ENCODE measurements at places on chromosomes 4 and X.

- no peak for DNase-seq
These were observed 2.4 kb downstream of the KLHL2 start for GRCh38 chr4:165209796-165210195.

DNA sequence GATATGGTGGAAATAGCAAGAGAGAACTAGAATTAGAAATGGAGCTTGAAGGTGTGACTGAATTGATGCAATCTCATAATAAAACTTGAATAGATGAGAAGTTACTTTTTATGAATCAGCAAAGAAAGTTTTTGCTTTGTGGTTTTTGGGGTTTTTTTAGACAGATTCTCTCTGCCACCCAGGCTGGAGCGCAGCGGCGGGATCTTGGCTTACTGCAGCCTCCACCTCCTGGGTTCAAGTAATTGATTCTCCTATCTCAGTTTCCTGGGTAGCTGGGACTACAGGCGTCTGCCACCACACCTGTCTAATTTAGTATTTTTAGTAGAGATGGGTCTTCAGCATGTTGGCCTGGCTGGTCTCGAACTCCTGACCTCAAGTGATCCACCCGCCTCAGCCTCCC, 23.7 kb upstream of the NEIL3 start:
- DNase-seq = no peak

DNA sequence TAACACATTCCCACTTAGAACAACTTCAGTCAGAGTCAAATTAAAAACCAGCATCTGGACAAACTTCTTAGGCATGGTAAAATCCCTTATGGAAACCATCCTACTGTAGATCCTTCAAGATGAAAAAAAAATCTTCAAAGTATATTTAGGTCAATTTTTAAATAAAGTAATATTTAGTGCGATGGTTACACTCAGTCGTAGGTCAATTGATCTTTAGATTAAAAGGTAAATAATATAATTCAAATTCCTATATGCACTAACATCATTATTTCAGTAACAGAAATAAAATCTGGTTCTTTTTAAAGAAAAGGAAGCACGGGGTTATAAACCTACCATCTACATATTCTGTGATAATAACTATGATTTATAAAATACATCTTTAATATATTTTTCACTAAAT, at the start of gene UGT2A2:
UGT2A2 (minus strand) TSS at position 101 of the 400 bp plus-strand sequence; CDS start at position 99, 2 bp downstream.
- no peak for DNase-seq

DNA sequence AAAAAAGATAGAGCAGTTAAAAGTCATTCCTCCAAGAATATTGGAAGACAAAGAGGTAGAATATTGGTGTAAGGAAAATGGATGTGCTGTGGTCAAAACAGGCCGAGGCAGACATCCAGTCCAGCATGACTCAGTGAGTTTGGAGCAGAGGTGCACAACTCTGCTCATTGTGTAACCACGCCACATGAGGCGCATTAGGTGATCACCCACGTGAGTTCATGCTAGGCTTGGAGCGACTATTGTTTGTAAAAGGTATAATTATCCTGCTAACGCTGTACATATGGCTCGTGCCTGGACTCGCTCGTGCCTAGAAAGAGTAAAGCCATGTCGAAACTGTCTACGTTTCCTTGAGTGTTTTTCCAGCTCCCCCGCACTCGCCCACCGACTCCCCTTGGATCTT, 23.9 kb downstream of the C4orf54 start:
- DNase-seq = no peak

DNA sequence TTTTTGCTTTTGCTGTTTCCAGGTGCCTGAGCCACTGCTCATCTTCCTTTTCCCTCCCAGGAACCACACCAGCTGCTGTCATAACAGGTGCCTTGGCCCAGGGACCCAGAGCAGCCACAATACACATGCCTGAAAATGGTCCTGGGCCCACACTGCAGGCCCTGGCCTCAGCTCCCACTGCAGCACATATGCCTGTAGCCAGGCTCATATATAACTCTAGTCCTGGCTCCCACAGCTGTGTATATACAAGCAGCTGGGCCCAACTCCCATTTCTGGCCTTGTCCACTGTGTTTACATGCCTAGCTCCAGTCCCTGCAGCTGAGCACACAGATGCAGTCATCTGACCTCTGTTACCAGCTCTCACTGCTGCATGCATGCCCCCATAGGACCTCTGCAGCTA, 930.5 kb downstream of the ADGRL3 start:
- DNase-seq = no peak

- peak; percentile 34 for DNase-seq
These were observed 608 bp downstream of the TAF1 start for GRCh38 chrX:71366674-71367256.

DNA sequence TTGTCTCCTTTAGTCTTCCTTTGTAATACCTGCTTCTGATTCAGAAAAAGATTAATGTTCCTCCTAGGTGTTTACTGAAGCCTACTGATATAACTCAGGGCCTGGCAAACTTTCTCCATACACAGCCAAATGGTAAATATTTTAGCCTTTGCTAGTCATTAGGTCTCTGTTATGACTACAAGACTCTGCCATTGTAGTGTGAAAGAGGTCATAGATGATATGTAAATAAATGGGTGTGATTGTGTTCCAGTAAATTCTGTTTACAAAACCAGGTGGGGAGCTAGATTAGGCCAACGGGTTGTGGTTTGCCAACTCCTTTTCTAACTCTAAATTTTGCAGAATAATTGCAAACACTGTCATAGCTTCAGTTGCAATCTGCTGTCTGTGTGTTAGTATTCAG, 568.1 kb upstream of the GNPDA2 start:
- DNase-seq = no peak

- no peak for DNase-seq
These were observed 22.6 kb downstream of the IRF2 start for GRCh38 chr4:184451726-184452125.

DNA sequence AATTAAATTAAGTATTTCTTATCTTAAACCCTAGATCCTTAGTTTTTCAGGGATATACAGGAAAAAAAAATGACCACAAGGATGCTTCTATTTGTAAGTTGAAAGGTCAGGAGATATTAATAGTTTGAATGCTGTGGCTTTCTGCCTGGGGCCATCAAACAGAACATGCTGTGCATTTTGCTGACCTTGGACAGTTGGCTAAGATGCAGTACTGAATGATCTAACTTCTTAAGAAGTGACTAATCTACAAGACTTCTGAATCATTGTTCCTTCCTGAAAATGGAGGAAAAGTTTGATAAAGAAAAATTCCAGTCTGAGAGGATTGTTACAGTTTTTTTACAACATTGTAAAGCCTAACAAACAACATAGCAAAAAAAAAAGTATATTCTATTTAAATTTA, 237.8 kb upstream of the JADE1 start:
- peak; percentile 79 for DNase-seq

- DNase-seq = no peak
These were observed 1015.7 kb downstream of the FSTL5 start for GRCh38 chr4:161148051-161148450.

DNA sequence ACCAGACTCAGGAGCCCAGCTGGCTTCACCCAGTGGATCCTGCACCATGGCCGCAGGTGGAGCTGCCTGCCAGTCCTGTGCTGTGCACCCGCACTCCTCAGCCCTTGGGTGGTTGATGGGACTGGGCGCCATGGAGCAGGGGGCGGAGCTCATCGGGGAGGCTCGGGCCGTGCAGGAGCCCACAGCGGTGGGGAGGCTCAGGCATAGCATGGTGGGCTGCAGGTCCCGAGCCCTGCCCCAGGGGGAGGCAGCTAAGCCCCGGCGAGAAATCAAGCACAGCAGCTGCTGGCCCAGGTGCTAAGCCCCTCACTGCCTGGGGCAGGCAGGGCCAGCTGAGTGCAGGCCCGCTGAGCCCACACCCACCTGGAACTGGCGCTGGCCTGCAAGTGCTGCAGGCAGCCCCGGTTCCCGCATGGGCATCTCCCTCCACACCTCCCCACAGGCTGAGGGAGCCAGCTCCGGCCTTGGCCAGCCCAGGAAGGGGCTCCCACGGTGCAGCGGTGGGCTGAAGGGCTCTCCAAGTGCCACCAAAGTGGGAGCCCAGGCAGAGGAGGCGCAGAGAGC, 464.1 kb upstream of the DIPK2B start:
- no peak for DNase-seq

- DNase-seq = no peak
These were observed 768 bp downstream of the CLCN4 start for GRCh38 chrX:10157543-10157942.

DNA sequence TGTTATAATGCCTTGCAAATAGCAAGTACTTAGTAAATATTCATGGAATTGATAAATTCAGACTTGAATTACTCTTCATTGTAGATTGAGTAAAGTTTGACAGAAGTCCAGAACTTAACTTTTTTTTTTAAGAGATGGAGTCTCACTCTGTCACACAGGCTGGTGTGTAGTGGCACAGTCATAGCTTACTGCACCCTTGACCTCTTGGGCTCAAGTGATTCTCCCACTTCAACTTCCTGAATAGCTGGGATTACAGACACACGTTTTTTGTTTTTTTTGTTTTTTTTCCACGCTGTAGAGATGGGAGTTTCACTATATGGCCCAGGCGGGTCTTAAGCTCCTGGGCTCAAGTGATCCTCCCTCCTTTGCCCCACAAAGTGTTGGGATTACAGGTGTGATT, 32.1 kb downstream of the UBE2K start:
- DNase-seq = no peak

- DNase-seq = no peak
These were observed 126.5 kb downstream of the LRBA start for GRCh38 chr4:150888625-150889024.

- peak; percentile 28 for DNase-seq
These were observed 39.8 kb downstream of the GLRB start for GRCh38 chr4:157115613-157116335.

GRCh38 chr4:385934-386707, 48.5 kb downstream of the ZNF141 start:
- DNase-seq = no peak

DNA sequence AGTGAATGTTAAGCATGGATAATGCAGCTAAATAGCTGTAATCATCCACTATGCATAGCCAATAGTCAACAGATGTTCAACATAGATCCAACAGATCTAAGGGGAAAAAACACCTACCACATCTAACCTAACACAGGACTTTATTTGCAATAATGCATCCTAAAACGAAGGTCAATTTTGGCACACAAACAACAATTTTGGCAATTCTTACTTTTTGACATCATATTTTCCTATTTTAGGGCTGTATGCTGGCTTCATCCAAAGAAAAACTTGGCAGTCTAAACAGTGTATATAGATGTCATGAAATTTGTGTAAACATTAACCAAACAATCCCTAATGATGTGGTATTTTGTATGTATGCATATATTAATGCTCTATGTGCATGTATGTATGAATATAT, 33.2 kb downstream of the UNC5C start:
- no peak for DNase-seq

- DNase-seq = peak; percentile 98
These were observed 97.0 kb downstream of the AFAP1 start for GRCh38 chr4:7842384-7843279.

- DNase-seq = no peak
These were observed 18.9 kb upstream of the MRFAP1 start for GRCh38 chr4:6621556-6621927.

- no peak for DNase-seq
These were observed 16.7 kb downstream of the SLC7A11 start for GRCh38 chr4:138225477-138225876.

GRCh38 chr4:125501568-125501967, 186.8 kb downstream of the FAT4 start:
- no peak for DNase-seq

DNA sequence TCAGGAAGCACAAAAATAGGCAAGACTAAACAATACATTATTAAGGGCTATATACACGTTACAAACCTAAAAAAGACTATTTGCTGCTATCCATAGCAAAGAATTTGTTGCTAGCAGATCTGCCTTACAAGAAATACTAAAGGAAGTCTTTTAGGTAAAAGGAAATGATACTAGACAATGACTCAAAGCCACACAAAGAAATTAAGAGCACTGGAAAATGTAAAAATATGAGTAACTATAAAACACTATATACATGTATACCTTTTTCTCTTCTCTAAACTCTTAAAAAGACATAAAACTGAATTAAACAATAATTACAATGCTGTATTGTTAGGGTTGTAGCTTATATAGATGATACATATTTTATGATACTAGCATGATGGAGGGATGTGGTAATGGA, 25.7 kb downstream of the SLC9A7 start:
- no peak for DNase-seq

GRCh38 chr4:87030755-87031441, 96.1 kb downstream of the AFF1 start:
- no peak for DNase-seq

DNA sequence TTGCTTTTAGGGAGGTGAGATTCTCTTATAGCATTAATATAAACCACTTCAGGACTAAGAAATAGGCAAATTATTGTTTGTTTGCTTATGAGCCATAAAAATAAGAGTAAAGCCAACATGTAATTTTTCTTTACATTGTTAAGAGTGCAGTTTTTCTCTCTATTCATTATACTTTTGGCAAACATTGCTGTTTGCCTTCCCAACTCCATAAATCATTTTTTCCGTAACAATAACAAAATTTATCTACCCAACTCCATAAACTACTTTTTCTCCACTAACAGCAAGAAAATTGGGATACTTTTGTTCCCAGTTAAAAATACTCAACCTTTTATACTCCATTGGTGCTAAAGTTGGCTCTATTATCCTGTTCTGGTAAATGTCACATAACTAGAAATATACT, 229.7 kb upstream of the GPRIN3 start:
- DNase-seq = no peak

- DNase-seq = no peak
These were observed 645.5 kb downstream of the ANKRD50 start for GRCh38 chr4:124067046-124067445.

DNA sequence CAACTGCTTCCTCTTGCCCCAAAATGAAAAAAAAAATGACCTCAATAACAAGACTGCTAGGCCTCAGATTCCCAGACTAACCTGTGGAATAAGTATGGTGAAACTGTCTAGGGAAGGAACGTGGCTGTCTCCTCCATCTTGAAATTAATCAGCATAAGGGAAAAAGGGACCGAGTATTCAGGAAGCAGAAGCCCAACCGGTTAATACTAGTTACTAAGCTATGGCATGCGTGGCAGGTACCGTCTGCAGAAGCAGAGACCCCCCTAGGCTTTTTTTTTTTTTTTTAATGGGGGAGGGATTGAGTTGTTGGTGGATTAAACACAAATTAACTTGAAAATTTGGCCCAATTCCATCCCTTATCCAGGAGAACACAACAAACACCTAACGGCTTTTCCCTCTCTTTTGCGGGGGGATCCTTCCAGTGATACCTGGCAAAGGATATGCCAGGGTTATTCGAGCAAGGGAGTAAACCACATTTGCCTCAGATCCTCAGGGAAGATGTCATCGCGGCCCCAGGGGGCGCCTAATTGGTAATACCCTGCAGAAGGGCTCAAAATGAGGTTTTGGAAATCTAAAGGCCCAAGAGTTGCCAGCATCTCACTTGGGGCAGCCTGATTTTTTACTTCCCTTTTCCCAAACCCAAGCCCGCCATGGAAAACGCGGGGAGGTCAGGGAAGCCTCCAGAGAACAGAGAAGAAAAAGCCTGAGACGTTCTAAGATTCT, 893 bp downstream of the RLIM start:
- DNase-seq = peak; percentile 20

GRCh38 chr4:23614284-23614892, 275.5 kb downstream of the PPARGC1A start:
- peak; percentile 57 for DNase-seq

Data from myocyte (in vitro differentiated cells).